ENCODE measurements at places on chromosomes 2 and 18.

DNA sequence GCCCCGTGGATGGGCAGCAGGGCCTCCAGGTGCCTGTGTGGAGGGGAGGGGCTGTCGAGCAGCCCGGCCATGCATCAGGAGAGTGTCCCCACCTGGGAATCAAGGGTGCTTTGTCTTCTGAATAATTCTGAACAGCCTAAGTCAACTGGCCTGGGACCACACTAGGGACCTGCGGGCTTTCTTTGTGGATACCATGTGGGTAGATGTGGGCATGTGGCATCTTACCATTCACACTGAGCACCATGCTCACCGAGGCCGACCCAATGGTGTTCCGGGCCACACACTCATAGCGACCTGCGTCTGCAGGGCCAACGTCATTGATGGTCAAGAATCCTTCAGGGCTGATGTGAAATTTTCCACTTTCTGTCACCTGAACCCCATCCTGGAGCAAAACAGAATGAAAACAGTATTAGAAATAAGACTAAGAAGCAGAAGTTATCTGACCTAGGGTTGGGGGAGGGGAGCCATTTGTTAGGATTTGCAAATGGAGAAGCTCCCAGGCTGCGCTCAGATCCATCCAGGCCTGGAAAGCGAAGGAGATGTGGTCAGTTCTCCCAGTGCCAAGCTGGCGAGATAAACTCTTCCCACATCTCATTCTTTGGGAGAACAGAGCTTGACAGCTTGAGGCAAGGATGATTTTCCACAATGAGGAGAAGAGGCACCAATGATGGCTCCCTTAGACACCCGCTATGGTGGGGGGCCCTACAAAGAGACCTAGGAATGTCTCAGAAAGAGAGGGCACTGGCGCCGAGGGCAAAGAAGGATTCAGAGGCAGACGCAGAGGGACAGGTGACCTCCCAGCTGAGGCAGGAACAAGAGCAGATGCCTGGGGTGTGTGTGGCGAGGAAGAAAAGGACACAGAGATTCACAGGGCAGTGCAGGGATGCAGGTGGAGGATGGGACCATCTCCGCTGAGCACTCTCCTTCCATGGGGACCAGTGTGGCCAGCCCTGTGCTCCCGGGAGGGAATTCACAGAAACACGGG lies 83.4 kb downstream of the PXDN start:
- DNase-seq: no peak

DNA sequence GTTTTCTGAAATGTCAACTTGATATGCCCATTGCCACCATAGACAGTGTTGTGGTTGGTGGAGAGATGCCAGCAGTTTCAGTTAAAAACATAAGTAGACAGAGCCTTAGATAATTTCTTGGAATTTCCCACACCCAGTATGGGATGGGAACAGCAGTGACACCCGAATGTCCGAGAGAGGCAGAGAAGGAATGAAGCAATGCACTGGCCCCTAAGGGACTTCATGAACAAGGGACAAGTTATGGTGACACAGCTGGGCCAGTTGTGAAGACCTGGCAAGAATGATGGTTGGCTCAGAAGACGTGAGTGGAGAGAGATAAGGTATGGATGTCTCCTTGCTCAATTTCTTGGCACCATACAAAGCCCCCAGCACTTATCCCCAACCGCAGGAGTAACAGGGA lies 165.2 kb upstream of the APCDD1 start:
- no peak for DNase-seq

DNA sequence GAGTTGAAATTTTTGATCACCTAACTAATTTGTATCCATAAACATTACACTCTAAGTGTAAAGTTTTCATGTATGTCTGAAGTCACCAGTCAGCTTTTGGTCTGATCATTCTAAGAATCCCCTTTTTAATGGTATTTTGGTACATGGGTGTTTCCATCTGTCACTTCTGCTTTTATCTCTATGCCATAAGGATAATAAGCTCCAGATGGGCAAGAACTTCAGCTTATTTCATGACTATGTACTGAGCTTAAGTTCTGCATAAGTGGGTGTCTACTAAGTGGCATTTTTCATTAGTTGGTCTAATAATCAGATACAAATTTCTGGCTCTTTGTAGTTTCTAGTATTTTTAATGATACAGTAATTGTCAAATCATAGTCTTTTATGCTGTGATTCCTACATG lies 20.4 kb downstream of the UBXN4 start:
- no peak for DNase-seq

- no peak for DNase-seq
These were observed 55.4 kb downstream of the EPAS1 start for GRCh38 chr2:46352621-46353020.

DNA sequence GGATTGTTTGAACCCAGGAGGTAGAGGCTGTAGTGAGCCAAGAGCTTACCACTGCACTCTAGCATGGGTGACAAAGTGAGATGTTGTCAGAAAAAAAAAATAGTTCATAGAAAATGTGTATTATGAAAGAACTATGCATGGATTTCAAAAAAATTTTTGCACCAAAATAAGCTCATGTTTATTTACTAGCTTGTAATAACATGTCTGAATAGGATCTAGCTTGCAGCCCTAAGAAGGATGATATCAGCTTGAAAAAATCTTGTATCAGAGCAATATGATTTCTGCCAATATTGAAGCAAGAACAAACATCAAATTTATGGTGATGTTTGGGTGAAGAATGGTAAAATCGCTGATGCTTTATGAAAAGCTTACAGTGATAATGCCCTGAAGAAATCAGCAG lies 97.0 kb upstream of the RFX8 start:
- no peak for DNase-seq

GRCh38 chr2:67566958-67567635 lies 170.0 kb downstream of the ETAA1 start:
- no peak for DNase-seq

DNA sequence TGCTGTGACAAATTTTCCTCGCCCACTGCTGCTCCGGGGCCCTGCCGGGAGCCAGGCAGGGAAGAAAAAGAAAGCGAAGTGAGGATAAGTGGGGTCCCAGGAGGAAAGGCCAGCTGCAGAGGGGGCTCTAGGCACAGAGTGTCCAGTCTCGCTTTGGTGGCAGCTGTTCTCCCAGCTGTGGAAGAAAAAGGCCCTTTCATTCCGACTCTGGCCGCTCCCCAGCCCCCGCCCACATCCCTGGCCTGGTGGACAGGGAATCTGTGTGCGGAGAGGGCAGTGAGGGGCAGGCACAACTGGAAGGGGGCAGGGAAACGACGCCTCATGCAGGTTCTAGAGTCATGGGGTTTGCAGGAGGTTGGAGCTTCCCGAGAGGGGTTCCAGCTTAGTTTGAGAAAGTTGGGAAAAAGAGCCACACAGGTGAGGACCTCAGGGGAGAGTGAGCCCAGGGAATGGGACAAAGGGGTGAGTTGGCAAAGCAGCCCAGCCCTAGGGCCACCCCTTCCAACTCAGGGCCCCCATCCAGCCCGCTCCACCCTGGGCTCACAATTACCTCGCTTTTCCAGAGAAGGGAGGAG lies 1.8 kb downstream of the RTKN start:
- DNase-seq: no peak

DNA sequence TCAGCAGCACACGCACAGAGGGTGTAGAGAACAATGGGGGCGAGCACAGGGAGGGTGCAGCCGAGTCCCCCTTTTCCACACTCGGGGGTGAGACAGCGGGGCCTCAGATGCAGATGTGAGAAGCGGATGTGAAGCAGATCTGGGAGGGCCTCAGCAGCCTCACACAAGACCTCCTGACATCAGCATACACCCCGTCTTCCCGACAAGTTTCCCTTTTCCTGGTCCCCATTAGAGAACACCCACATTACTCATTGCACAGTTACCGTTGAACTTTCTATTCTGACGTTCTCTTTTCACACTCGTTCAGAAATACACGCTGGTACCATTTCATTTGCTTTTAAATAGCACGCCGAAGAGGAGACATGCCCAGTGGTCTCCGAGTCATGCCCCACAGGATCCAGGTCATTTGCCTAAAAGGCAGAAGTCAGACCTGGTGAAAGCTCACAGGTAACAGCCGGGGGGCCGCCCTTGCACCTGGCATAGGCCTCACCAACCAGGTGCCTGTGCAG lies 129.5 kb upstream of the ID2 start:
- no peak for DNase-seq

- no peak for DNase-seq
These were observed 71.9 kb downstream of the ALPK2 start for GRCh38 chr18:58557008-58557435.

DNA sequence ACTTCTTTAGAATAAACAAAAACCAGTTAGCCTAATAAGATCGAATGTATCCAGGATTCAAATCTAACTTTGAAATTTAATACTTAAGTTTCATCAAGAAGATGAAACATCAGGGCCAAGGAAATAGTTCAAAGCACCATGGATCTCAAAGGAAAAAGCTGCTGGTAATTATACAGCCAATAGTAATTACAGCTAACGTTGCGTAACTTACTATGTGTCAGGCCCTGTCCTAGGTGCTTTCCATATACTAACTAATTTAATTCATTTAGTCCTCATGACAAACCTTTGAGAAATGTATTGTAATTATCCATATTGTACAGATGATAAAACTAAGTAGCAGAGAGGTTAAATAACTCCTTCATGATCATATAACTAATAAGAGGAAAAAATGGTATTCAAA lies 598.6 kb downstream of the NYAP2 start:
- no peak for DNase-seq

DNA sequence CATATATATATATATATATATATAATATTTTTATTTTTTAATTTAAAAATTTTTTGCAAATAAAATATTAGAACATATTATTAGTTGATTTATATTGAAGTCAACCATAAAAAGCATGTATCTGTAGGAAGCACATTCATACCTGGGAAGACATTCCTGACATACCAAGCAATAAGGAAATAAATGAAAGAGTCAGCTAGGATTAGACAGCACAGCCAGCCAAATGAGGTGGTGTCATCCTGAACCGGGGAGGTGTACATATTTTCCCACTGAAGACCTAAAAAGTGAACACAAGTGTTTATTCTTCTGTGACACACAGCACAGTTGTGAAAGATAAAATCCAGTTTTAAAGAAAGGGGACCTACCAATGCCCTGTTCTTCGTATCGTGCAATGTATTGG lies 149.2 kb downstream of the ABCA12 start:
- DNase-seq: no peak

GRCh38 chr2:14565666-14566065 lies 66.9 kb upstream of the LRATD1 start:
- DNase-seq: no peak

All from stimulated activated naive CD8-positive, alpha-beta T cell treated with anti-CD3 and anti-CD28 coated beads, Interleukin-15, amount 100 ng/mL, for 72 hours (primary cell).